ENCODE measurements at places on chromosomes 7 and 10. TPM values are rescaled to one million over a fixed set of nuclear protein-coding genes. Genes with fewer than 3 reads are reported as not detected.

- no peak for DNase-seq
These were observed 50.6 kb upstream of the SRPK2 start for GRCh38 chr7:105439174-105439893.

DNA sequence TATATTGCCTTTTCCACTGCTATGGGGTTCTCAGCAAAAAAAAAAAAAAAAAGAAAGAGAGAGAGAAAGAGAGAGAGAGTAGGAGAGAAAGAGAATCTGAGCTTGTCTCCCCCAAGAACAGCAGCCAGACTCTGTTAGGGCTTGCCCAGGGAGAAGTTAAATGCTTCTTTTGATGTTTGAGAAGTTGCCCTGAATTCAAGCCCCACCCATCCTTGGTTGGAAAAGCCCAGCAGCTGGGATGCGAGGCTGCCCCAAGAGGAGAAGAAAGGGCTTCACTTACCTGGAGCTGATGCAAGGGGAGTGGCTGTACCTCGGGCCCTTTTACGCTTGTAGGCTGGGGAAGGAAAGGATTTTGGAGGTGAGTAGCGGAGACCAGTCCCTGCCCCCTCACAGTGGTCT lies 20.9 kb upstream of the MGMT start:
- DNase-seq = no peak

GRCh38 chr10:110758898-110759297 lies 112.8 kb upstream of the PDCD4 start:
- DNase-seq = no peak

DNA sequence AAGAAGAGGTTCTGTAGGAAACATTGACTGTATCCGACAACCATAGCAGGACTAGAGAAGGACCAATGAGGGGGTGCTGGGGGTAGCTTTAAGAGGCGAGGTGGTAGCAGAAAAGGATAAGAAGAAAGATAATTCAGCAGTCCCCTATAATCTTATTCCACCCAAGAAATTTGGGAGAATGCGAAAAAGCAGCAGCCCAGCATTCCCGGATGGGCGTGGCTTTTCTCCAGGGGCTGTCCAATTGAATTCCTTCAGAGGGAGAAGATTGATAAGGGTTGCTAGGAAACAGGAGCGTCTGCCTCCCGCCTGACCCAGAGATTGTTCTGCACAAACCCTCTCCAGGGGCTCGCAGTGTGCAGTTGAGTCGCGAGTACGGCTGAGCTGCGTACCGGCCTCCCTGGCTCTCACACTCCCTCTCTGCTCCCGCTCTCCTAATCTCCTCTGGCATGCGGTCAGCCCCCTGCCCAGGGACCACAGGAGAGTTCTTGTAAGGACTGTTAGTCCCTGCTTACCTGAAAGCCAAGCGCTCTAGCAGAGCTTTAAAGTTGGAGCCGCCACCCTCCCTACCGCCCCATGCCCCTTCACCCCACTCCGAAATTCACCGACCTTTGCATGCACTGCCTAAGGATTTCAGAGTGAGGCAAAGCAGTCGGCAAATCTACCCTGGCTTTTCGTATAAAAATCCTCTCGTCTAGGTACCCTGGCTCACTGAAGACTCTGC lies at the start of gene GRM3:
Gene GRM3, plus strand, starts transcription at position 349 of the 721 bp plus-strand sequence. CDS start 121,237 bp downstream, outside the sequence.
- no peak for DNase-seq

DNA sequence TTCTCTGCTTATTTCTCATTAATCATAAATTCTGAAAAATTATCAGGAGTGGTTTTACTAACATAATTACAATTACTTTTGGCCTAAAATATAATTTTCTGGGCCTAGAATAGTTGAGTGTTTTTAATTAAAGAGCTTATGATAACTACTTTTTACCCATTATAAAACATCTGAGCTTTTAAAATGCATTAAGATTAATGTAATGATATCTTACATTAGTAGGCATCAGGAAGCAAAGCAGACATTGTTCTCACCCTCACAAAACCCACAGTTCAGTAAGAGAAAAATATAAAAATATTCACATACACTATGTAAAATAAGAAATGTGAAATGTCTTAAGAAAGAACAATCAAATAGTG lies 443.7 kb upstream of the SEMA3A start:
- DNase-seq = no peak

- DNase-seq = no peak
These were observed 355.3 kb downstream of the FGFR2 start for GRCh38 chr10:121242741-121243608.

DNA sequence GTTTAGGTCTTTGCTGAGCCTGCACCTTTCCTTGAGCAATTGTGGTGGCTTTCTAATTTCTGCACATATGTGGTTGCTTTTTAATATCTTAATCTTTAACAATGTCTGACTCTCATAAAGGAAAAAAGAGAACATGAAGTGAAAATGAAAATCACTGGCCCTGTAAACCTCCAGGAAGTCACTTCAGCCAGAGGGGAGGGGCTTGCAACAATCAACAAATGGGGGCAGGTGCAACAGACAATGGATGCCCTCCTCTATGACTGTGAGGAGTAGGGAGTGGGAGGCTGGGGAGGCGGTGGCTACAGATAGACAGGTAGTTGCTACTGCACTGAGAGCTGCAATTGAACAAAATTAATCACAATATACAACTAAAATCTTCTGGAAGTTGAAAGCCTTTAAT lies 1377.4 kb downstream of the XPNPEP1 start:
- no peak for DNase-seq

DNA sequence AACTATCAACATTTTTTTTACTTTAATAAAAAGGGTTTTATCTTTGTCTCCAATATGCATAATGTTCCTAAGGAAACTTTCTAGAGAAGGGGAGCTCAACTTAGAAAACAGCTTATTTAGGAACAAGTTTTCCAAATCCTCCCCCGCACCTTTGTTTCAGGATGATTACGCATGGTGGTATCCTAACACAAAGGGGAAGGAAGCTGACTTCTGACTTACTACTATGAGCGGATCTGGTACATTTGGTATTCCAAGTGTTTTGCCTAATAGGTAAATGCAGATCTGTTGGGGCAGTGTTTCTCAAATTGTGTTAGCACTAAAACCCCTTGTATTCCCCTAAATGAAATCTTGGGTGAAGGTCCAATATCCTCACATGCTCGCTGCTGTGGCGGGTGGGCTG lies 229.3 kb upstream of the KLF14 start:
- DNase-seq = no peak

GRCh38 chr7:113283861-113284260 lies 165.5 kb upstream of the SMIM30 start:
- no peak for DNase-seq

GRCh38 chr7:69885431-69885830 lies 287.2 kb downstream of the AUTS2 start:
- no peak for DNase-seq

DNA sequence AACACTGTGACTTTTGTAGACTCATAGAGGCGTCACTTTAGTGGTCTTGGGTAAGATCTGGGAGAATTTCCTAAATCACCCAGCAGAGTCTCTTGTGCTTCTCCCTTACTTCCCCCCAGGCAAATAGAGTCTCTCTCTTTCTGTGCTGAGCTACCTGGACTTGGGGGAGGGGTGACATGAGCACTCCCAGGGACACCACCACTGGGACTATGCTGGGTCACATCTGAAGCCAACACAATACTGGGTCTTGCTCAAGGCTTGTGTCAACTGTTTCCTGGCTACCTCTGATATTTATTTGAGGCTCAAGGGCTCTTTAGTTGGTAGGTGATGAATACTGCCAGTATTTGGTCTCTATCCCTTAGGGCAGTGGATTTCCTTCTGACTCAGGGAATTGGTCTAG lies 214.6 kb upstream of the TPK1 start:
- no peak for DNase-seq

DNA sequence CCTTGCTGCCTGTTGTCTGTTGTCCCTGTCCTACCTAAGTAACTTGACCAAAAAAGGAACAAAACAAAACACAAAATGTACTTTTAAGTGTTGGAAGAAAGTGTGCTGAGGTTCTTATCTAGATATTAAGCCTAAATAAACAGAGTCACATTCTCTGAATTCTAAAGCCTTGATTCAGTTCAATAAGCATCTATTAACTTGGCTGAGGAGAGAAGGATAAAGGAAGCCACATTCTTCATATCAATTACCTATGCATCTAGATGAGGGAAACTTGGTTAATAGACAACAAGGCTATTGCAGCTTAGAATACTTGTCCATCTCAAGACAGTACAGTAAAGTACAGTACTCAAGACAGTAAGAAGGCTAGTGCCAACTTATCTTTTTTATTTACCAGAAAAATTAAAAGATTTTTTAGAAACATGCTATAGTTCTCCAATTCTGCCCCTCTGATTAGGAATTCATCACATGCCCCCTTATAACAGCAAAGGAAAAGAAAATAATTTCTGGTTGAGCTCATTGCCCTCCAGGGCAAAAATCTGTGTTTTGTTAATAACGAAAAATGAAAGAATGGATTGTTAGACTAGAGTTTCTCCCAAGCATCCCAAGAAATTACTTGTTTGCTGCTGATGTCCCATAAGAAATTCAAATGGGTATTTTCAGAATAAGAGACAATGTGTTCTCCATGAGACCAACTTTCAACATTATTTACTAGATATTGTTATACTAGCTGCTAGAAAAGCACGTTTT lies 546.5 kb upstream of the SEMA3D start:
- no peak for DNase-seq

- DNase-seq = no peak
These were observed 479.8 kb downstream of the PTPRN2 start for GRCh38 chr7:158107806-158108205.

GRCh38 chr7:81114633-81115032 lies 195.8 kb upstream of the SEMA3C start:
- no peak for DNase-seq

- DNase-seq = no peak
These were observed 394.5 kb downstream of the SEMA3D start for GRCh38 chr7:84792231-84792893.

DNA sequence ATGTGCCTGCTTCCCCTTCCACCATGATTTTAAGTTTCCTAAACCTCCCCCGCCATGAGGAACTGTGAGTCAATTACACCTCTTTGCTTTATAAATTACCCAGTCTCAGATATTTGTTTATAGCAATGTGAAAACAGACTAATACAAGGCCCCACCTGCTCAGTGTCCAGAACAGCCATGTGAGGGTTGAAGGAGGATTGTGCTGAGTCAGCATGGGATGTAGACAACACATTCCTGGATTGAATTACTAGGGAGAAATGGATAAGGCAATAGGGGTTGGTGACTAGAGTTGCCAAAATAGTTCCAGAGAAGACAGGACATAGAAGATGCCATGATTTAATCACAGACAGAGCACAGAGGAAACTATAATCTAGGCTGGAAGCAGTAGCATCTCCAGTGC lies 270.3 kb downstream of the GFRA1 start:
- no peak for DNase-seq

DNA sequence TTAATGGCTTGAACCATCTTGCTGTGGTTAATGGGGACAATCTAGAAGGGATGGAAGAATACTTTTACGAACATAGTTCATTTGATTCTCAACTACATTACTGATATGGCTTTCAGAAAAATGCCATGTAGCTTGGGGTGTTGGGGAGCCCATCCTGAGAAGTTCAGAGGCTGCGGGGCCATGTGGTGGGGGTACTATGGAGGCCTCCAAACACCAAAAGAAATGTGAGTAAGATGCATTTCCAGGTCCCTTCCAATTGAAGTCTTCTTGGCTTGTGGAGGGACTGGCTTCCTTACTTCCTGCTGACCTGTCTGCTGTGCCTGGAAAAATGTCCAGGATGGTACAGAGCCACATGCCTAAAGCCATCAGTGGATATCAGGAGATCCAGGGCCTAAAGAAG lies 1.6 kb upstream of the MBL2 start:
- no peak for DNase-seq

- DNase-seq = no peak
These were observed 17.1 kb downstream of the ENTPD7 start for GRCh38 chr10:99676426-99676825.

- DNase-seq = no peak
These were observed 1.3 kb downstream of the KAZALD1 start for GRCh38 chr10:101063050-101063525.

- no peak for DNase-seq
These were observed 165.7 kb downstream of the SEMA3D start for GRCh38 chr7:85021101-85021704.

- DNase-seq = no peak
These were observed 186.4 kb downstream of the CACNA2D1 start for GRCh38 chr7:82257118-82257695.

DNA sequence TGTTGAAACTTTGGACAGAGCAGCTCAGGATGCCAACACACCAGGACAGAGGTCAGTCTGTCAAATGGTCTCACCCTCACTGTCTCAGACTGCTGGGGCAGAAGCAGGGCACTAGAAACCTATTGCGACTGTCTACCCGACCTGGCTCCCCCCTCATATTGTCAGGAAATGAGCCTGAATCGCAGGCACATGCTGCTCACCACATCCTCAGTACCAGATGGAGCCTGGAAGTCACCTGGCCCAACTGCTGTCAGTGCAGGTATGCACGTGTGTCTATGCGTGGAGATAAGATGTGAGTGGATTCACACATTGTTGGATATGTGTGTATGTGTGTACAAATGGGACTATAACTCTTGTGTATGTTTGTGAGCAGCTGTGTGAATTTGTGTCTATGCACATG lies 3.2 kb upstream of the CDHR1 start:
- DNase-seq = no peak

GRCh38 chr10:12717981-12718707 lies 283.4 kb downstream of the CCDC3 start:
- DNase-seq = no peak

DNA sequence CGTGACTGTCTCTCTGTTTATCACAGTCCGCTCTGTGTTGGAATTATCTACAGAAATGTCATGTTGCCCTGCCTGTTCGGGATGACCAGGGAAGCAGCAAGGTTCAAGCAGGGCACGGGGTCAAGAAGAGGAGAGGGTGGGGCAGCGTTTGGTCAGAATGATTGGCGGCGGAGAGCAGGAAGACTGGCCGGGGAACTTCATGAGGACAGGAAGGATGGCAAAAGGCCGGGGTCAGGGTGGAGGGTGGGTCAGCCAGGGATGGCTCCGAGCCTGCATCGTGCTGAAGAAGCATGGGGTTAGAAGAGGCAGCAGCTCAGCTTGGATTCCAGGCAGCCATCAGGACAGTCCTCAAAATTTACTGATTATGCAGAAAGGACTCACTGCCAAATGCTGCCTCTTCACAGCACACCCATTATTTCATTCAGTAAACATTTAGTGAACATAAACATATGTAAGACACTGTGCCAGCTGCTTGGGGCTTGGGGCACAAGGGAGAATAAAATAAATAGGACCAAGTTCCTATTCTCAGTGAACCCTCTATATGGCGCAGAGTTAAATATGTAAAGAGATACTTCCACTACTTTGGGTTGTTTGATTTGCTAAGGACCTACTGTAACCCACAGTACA lies 42.8 kb downstream of the WNT2 start:
- no peak for DNase-seq

The SPDYE2 gene
- total RNA-seq = not detected

The SLC29A3 gene
- total RNA-seq = 2.7 TPM

The RTKN2 gene
- total RNA-seq = 12.0 TPM

The CFAP58 gene
- total RNA-seq = 0.99 TPM

The LRRN3 gene
- total RNA-seq = 39.6 TPM

The PTF1A gene
- total RNA-seq = not detected

The RAMP3 gene
- 8.9 TPM for total RNA-seq

The C10orf143 gene
- total RNA-seq = 2.2 TPM

The HOXA9 gene
- 20.4 TPM for total RNA-seq

The TEX47 gene
- total RNA-seq = not detected
